ENCODE measurements at places on chromosomes 11 and 22.

- no peak for DNase-seq
These were observed 8.9 kb downstream of the TUB start for GRCh38 chr11:8089791-8090510.

DNA sequence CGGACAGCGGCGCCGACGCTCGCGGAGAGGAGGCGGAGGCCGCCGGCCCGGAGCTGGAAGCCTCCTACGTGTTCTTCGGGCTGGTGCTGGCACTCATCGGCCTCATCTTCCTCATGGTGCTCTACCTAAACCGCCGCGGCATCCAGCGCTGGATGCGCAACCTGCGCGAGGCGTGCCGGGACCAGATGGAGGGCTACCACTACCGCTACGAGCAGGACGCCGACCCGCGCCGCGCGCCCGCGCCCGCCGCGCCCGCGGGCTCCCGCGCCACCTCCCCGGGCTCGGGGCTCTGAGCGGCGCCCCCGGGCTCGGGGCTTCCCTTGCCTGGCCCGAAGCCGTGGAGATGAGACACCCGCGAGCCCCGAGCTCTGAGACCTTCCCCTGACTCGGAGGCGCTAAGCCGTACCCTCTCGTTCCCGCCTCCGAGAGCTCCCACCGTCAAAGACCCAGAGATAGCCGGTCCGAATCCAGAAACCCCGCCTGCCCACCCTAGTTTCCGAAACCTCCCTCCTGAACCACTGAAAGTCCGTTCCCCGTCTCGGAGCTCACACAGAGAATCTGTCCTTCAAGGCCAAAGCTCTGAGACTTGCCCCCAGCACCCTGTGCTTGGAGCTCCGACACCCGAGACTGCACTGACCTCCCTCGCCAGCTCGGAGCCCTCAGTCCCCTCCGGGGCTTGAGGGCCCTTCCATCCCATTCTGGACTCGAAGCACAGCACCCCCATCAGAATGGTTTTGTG, 1.5 kb downstream of the TPBGL start:
- no peak for DNase-seq

GRCh38 chr11:69348414-69349235, 54.7 kb downstream of the MYEOV start:
- DNase-seq: no peak

DNA sequence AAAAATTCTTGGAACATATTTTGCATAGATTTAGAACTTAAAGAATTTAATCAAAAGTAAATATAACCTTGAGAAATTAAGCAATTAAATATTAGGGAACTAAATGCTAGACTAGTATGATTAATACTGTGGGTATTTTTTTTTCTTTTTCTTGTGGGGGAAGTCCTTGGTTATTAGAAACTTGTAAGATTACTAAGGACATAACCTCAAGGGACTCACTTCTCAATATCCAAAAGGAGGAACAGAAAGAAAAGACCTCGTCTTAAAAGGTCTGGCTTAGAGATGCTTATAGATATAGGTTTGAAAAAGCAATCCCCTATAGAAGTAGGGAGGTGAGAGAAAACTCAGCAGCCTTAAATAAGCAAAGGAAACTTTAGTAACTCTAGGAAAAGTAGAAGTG, 368.5 kb downstream of the INSC start:
- no peak for DNase-seq

DNA sequence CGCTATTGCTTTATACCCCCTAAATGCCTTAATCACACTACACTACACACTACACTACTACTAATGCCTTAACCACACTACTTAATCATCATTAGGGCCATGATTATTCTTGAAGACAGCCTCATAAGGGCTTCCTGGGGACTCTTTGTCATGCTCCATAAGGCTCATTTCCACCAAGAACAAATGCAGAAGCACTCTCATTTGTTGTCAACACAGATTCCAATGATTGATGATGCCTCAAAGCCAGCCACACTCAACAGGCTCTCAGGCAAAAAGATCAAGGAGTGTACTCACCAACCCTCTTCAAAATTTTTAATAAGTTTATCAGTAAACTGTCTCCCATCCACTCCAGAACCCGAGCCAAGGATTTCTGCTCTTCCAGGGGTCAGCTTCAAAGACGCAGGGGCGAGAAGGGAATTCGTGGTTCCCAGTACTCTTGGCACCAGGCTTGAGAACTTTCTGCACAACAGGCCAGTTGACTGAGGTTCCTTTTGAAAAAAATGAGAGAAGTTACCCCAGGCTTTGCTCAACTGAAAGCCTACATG, 204.7 kb upstream of the GUCY1A2 start:
- no peak for DNase-seq

- no peak for DNase-seq
These were observed 31.7 kb upstream of the PICK1 start for GRCh38 chr22:38025514-38025913.

GRCh38 chr11:94939346-94939745, 34.0 kb downstream of the CWC15 start:
- DNase-seq: no peak

DNA sequence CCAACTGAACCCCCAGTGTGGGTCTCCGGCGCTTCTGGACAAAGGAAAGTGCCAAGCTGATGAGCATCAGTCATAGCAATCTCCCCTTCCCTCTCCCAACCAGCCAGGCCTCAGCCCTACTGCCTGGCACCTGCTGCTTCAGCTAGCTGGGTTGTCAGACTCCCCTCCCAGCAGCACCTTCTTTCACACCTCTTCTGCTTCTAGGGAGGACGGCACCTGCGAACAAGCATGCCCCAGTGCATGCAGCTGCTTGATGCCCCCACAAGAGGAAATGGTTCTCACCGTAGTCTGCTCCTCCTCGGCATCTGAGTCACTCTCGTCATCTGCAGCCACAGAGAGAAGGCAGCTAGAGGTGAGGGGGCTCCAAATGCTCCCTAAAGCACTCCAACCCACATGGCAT, 25.4 kb downstream of the THOC5 start:
- no peak for DNase-seq

DNA sequence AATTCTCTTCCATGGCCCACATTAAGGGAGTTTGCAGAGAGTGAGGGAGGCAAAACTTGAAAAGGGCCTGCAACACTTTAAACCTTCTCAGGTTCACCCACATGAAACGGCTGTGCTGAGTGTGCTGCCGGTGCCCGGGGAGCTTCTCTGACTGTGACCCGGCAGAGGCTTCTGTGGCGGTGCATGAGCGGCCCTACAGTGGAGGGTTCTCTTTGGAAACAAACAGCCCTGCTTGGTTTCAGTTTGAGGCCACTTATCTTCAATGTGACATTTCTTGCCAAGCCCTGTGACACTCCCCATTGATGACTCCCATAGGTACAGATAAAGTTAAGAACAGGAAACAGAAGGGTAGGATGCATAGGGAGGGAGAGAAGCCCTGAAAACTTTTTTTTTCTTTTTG, 31.8 kb downstream of the FAM118A start:
- no peak for DNase-seq

- no peak for DNase-seq
These were observed 28.1 kb downstream of the RRAS2 start for GRCh38 chr11:14330881-14331280.

GRCh38 chr22:37753746-37754145, 54.0 kb upstream of the GCAT start:
- no peak for DNase-seq

- no peak for DNase-seq
These were observed 2.3 kb downstream of the CCDC116 start for GRCh38 chr22:21634844-21635243.

GRCh38 chr11:72541257-72541974, 107.1 kb upstream of the CLPB start:
- DNase-seq: no peak

DNA sequence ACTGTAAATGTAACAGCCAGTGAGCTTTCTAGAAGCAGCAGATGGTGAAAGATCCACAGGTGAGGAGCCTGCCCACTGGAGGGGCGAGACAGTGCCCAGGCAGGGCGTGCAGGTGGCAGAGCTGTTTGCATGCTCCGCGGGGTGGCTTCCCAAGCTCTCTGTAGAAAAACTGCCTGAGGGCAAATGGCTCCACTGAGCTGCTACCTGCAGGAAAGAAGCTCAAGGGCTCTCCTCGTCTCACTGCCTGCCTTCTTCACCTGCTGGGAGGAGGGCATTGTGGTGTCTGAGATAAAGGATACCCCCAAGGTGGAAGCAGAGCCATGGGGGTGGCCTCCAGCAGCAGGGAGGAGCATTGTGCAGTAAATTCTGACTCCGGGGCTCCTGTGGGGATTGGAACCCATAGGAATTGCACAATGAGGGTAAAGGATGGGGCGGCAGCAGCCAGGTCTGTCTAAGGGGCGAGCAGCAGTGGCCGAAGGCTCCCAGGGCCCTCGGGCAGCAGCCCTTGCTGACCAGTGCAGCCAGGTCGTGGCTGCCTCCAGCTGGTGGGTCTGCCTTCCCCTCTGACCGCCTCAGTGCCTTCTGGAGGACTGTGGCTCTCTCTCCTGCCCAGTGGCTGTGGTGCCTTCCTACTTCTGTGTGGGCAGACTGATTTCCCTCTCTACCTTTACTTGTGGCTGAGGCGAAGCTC, 28.0 kb upstream of the CABP7 start:
- DNase-seq: peak; percentile 100

GRCh38 chr22:47089374-47089773, 326.9 kb downstream of the TBC1D22A start:
- no peak for DNase-seq

- no peak for DNase-seq
These were observed 49.0 kb upstream of the CYP2D6 start for GRCh38 chr22:42179616-42180015.

GRCh38 chr11:112113539-112114457, 27.1 kb downstream of the SDHD start:
- peak; percentile 78 for DNase-seq

DNA sequence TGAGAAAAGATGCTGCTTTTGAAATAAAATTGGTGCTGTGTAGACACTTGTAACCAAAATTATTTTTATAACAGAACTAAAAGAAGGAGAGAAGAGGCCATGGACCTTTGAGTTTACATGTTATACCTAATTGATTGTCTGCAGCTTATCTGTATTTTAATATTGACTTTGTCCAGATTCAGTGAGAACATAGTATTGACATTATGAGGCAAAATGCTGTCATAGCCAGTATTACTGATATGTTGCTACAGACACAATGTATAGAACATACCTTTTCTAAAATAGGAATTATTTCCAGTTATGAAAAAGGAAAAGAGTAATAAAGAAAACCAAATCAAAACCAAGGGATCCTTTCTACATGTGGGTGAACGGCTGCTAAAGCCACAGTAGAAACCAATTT, 11.5 kb upstream of the TECTA start:
- no peak for DNase-seq

DNA sequence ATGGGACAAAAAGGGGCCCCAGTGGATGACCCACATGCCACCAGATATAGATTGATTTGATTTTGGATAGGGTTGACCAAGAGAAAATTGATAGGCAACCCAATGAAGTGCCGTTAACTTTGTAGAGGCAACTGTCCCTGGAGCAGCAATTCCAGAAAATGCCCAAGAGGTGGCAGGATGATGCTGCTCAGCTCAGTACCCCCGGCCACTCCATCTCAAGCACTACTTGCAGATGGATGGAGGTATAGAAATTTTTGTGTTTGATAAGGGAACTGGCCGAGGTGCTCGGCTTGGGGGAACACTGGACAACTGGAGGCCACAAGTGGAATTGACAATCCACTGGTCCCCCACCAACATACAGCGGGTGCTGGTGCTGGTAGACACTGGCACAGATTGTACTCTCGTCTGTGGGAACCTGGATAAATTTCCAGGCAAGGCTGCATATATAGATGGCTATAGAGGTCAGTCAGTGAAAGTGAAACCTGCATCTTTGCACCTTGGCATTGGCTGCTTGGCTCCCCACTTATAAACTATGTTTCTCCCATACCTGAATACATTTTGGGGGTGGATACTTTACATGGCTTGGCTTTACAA, 86.3 kb downstream of the CCDC83 start:
- DNase-seq: peak; percentile 72

DNA sequence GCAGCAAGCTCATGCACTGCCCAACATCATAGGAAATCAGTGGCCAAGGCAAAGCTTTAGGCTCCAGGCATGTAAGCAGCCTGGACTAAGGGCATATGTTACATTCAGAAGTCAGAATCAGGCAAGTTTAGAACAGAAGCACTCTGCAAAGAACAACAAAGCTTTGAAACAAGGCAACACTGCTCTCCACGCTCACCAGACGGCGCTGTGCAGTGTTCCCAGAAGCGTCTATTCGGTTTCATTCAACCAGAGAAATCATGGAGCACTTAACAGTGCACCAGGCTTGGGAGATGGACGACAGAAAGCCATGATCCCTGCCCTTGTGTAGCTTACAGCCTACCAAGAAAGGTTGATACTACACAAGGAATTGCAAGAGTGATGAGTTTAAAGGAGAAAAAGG, 555.8 kb downstream of the BUD13 start:
- DNase-seq: peak; percentile 75

DNA sequence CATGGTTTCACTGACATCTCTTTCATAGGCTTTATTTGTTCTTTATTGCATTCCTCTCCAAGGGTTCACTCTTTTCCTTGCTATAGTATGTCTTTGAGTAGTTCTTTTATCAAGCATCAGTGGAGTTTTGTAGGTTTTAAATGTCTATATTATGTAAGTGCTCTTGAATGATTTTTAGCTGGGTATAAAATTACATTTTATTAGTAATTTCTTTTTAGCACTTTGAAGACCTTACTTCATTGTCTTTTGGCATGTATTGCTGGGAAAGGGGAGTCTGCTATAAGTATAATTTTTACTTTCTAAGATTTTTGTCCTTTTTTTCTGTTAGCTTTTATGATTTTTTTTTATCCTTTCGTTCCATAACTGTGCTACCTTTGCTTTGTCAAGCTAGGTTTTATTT, 25.5 kb upstream of the CAT start:
- DNase-seq: no peak

GRCh38 chr11:86940122-86940777, 14.9 kb downstream of the FZD4 start:
- DNase-seq: no peak

GRCh38 chr11:63443714-63444113, 47.3 kb downstream of the PLAAT5 start:
- DNase-seq: no peak

DNA sequence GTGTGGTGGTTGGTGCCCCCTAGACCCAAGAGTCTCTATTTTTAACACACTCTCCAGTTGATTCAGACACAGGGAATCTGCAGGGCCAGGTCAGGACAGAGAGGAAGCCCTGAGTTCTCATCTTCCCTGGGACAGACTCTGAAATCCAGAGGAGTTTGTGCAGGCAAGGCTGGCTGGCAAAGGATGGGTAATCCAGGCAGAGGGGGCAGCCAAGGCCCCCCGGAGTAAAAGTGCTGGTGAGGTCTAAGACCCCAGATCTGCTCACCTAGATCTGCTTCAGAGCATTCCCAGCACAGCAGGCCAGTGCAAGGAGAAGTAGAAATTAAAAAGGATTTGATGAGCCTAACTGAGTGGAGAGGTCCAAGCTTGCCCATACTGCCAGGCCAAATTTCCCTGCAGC, 40.6 kb upstream of the MN1 start:
- DNase-seq: no peak

DNA sequence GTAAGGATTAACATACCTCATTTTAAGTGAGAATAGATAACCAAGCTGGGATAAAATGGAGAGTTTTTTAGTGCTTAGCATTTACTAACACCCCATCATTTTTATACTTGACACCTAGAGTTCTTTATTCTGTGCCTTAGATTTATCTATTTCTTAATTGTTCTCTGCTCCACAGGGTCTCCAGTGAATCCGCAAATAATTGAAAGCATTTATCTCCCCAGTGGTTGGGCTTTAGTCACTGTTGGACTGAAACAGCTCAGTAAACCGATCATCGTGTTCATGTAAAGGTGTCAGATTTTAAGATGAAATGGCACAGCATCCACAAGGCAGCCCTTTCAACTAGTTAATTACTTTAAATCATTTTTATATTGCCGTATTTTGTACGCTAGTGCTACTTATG, 17.8 kb upstream of the GRIA4 start:
- peak; percentile 71 for DNase-seq
